ENCODE measurements at places on chromosomes 2 and 18.

DNA sequence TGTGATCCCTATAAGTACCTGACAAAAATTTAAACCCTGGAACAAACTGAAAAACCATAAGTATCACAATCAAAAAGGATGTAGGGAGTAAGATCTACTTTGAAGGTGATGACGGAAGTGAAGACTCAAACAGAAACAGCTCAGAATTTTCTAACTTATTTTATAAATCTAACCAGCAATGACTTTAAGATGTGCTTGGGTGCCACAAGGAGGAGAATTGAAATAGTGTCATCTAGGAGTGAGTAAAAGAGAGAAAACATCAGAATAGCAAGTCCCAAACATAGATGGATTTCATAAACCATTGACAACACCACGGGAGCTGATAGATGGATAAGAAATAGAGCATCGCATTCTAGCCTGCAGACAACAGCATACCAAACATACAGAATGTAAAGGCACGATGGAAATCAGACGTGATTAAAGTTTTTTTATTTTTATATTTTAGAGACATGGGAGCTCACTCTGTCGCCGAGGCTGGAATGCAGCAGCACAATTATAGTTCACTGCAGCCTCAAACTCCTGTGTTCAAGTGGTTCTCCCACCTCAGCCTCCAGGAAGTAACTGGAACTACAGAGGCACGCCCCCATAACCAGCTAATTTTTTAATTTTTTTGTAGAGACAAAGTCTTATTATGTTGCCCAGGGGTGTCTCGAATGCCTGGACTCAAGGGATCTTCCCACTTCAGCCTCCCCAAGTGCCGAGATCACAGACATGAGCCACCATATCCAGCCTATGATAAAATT is 36.9 kb downstream of the MAP3K19 start:
- DNase-seq = no peak

DNA sequence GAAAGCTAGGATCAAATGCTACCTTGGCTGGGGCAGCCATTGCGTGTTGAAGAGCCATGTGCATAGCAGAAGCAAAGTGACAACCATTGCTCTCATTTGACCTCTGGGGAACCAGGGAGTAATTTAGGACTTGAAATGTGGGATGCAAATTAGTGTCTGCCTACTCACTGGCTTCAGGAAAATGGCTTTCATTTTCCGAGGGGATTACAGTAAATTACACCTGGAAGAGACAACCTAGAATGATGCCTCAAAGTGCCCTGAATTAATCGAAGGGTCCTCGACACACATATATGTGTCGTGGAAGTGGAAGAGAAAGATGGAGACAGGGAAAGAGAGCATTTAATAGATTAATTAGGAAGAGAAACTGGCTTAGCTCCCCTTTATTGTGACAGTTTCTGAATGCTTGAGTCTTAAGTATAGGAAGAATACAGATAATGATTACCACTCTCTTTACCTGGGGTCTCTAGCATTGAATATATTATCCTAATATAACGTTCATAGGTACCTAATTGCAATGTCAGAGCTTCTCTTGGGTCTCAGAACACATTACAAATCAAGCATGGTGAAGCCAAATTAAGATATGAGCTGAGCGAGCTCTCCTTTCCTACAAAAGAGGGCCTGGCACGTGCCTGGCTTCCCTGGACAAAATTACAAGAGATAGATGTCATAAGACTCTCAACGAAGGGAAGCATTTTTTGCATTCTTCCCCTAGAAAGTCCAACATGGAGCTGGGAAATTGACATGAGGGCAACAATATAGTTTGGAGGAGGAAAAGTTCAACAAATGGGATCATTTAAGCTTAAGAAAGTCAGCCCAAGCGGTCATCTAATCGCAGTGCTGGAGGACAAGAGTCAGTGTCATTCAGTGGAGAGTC is 59.5 kb downstream of the MYCN start:
- DNase-seq = no peak

- DNase-seq = no peak
These were observed 3.4 kb downstream of the THAP4 start for GRCh38 chr2:241633561-241633960.

DNA sequence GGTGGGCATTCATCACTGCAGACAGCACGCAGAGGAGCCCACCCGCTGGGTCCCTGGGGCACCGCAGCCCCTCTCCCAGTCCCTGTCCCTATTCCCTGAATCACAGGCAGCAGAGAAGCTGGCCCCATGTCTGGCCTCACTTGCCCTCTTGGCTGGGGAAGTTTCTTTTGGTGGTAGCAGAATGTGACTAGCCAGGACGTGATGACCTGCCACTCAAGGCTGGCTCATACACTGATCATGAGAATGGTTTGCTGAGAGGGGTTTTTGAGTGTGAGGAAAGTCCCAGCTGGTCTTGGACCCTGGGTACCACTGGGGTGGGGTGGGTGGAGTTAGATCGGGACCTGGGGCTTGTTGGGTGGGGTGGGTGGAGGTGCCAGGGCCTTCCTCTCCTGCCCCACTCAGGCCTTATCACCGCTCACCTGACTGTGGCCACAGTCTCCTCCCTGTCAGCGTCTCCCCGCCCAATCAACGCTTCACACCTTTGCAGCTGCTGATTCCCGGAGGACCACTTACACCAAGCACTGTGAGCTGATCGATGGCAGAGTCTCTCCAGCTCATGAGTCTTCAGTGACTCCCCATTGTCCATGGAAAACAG is 28.9 kb upstream of the FOSL2 start:
- DNase-seq = no peak

- DNase-seq = no peak
These were observed 78.7 kb downstream of the FTCDNL1 start for GRCh38 chr2:199772035-199772976.

DNA sequence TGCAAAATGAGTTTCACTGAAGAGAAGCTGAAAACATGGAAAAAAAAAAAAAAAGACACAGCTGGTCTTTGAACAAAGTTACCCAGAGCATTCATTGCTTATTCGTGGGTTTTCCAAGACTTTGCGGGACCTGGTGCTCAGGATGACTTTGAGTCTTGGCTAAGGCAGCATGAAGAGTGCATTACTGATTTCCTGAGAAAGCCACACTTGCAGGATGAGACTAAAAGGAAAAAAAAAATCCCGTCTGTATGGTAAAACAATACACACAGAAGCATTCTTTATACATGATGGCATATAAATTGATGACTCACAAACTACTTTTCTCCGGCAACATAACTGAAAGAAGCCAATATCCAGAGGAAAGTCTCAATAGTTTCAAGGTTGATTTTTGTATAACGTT is 195.4 kb downstream of the SPP2 start:
- no peak for DNase-seq

GRCh38 chr2:228613133-228613850 is 431.8 kb upstream of the SPHKAP start:
- DNase-seq = no peak
